Heart right ventricle (tissue), 16 donors: ENCODE measurements at places on chromosomes 5 and 9.
A peak's percentile ranks its signal among the peaks of the same experiment; 100 is the strongest.

DNA sequence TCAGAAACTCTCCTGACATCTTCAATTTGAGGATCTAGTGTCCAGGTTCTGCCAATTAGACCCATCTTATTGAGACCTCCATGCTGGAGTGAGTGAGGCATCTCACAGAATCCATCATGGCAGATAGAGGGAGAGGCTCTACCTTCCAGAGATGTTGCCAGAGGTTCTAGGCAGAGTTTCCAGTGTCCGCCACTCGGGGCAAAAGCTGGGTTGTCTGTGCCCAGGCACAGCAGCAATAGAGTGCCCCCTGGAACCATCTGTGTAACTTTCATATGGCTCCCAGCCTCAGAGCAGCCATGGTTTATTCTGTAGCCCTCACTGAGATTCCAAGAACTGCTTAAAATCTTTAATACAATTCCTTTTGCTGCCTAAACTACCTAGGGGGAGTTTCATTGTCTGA is 16.6 kb upstream of the CCDC112 start:
- DNase-seq: no peak
- H3K4me3 ChIP-seq: no peak overlapping the region
- H3K4me1 ChIP-seq: peaks cover 9% of the 10 kb centered on the region
- H3K36me3 ChIP-seq: no peaks in the 10 kb centered on the region
- H3K27me3 ChIP-seq: no peaks in the 10 kb centered on the region
- H3K27ac ChIP-seq: no peak overlapping the region

- H3K4me3 ChIP-seq: no peak overlapping the region
- H3K36me3 ChIP-seq: no peaks in the 10 kb centered on the region
- H3K27me3 ChIP-seq: no peaks in the 10 kb centered on the region
Measured at GRCh38 chr5:159040181-159040580, 59.5 kb downstream of the EBF1 start.

- H3K4me3 ChIP-seq: no peak overlapping the region
- H3K36me3 ChIP-seq: no peaks in the 10 kb centered on the region
- DNase-seq: no peak
- peaks cover 5% of the 10 kb centered on the region for H3K27me3 ChIP-seq
- no peaks in the 10 kb centered on the region for H3K4me1 ChIP-seq
Measured at GRCh38 chr5:121945261-121945660, 16.5 kb upstream of the SRFBP1 start.

DNA sequence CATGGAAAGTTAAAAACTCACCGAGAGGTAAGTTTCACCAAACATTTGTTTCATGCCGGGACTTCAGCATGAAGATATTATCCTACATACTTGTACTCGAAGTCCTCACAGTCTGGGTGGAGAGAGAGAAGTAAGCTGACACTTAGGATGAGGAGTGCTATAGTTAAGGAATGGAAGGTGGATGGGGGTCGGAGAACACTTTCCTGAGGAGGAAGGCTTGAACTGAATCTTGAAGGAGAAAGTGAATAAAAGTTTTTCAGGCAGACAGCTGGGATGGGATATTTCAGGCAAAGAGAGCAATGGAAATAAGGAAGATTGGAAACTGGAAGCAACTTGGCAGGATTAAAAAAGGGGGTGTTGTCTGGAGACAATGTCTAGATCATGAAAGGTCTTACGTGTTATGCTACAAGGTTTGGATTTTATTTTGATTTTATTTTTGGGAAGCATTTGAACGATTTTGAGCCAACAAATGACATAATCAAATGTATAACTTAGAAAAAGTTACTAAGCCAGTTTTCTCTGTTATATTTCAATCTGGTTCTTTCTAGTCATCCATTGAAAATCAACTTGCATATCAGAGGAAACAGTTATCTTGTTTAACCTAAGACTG is 167.1 kb downstream of the PAM start:
- H3K27ac ChIP-seq: no peak overlapping the region
- peaks cover 7% of the 10 kb centered on the region for H3K36me3 ChIP-seq
- no peaks in the 10 kb centered on the region for H3K27me3 ChIP-seq
- H3K4me3 ChIP-seq: no peak overlapping the region

- H3K36me3 ChIP-seq: no peaks in the 10 kb centered on the region
- no peak for DNase-seq
- no peaks in the 10 kb centered on the region for H3K27me3 ChIP-seq
Measured at GRCh38 chr5:144711172-144711571, 540.5 kb downstream of the KCTD16 start.

DNA sequence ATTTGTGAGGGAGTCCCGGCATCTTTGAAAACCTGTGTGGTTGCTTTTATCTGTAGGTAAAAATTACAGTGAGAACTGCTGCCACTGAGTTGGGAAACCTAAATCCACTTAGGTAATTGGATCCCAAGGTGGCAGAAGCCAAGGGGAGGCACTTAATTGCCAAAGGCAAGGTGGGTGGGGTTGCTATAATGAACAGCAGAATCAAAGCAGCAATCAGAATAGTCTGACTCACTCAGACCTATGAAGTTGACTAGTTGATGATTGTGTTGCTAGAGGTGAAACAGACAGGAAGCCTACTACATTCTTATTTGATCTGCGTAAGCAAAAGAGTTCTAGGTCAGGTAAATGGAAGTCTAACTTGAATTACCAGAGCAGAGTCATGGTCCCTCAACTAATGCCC is 17.3 kb upstream of the BICD2 start:
- no peak overlapping the region for H3K4me3 ChIP-seq
- H3K4me1 ChIP-seq: no peaks in the 10 kb centered on the region
- no peak for DNase-seq
- no peaks in the 10 kb centered on the region for H3K27me3 ChIP-seq

DNA sequence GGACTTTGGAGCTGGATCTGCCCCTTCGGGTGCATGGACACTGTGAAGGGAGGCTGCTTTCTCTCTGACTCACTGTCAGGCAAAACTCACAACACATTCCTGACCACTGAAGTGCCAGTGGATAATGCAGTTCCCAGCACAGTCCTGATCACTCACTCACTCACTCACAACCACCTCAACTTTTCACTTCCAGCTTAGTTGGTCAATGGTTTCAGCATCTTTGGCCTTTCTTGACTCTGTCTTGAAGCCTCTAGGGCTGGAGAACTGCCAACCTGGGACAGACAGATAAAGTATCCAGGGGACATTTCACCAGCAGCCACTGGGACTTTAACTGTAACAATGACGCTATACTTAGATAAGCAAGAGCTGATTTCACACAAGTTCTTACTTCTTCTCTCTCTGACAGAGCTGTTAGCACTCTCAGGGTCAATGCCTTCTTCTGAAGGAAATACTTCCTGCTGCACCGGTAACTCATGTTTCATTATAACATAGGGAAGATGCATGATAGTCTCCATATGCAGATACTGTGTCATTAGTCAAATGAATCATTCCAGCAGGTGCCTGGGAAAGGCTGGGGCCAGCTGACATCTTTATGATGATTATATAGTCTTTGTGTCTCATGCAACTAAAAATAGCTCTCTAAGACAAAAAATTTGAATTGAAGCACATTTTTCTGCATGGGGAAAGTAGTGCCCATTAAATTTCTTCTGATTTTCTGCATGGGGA is 499.0 kb downstream of the SEMA5A start:
- H3K36me3 ChIP-seq: no peaks in the 10 kb centered on the region
- H3K4me3 ChIP-seq: no peak overlapping the region
- no peaks in the 10 kb centered on the region for H3K27me3 ChIP-seq

- H3K4me1 ChIP-seq: peaks cover 82% of the 10 kb centered on the region
- no peak for DNase-seq
- peak overlapping the region; percentile 81 for H3K27ac ChIP-seq
- no peak overlapping the region for H3K4me3 ChIP-seq
- no peaks in the 10 kb centered on the region for H3K27me3 ChIP-seq
Measured at GRCh38 chr9:113612828-113613227, 149.3 kb downstream of the RGS3 start.

GRCh38 chr9:106891286-106891685 is 28.3 kb downstream of the ZNF462 start:
- DNase-seq: no peak
- no peak overlapping the region for H3K27ac ChIP-seq
- no peaks in the 10 kb centered on the region for H3K36me3 ChIP-seq
- H3K4me1 ChIP-seq: peaks cover 49% of the 10 kb centered on the region
- no peak overlapping the region for H3K4me3 ChIP-seq

GRCh38 chr5:98570661-98571191 is 202.7 kb upstream of the RGMB start:
- H3K4me3 ChIP-seq: no peak overlapping the region
- no peaks in the 10 kb centered on the region for H3K36me3 ChIP-seq
- DNase-seq: no peak
- no peaks in the 10 kb centered on the region for H3K27me3 ChIP-seq

GRCh38 chr9:33414268-33414667 is 11.9 kb upstream of the AQP7 start:
- DNase-seq: no peak
- H3K27ac ChIP-seq: no peak overlapping the region
- no peaks in the 10 kb centered on the region for H3K27me3 ChIP-seq
- no peak overlapping the region for H3K4me3 ChIP-seq

- peaks cover 15% of the 10 kb centered on the region for H3K4me1 ChIP-seq
- no peak overlapping the region for H3K4me3 ChIP-seq
- H3K27me3 ChIP-seq: no peaks in the 10 kb centered on the region
- no peak overlapping the region for H3K27ac ChIP-seq
- no peaks in the 10 kb centered on the region for H3K36me3 ChIP-seq
Measured at GRCh38 chr9:89522261-89522958, 24.5 kb upstream of the SEMA4D start.

DNA sequence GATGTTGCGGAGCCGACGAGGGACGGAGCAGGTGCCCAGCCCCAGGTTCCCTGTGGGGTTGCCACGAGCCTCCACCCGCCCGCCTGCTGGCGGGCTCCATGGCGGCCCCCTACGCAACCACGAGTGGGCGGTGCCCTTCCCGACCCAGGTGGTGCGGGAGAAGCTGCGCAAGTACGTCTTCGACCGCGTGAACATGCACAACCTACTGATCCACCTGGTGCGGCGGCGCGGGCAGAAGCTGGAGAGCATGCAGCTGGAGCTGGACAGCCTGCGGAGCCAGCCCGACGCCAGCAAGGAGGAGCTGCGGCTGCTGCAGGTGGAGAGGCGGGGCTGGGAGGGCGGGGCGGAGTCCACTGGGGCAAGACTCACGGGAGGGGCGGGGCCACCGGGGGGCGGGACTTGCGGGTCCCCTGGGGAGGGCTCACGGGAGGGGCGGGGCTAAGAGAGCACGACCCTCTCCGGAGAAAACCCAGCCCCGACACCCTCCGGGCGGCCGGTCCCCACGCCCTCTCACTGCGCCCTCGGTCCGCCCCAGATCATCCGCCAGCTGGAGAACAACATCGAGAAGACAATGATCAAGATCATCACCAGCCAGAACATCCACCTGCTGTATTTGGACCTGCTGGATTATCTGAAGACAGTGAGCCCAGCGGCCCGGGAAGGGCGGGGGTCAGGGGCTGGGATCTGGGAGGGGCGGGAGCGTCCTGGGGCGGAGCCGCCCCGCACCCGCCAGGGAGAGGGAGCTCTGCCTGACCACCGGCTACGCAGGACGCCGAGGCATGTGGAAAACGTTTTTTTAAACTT is 3.9 kb downstream of the CCDC183 start:
- peaks cover 40% of the 10 kb centered on the region for H3K4me1 ChIP-seq
- no peaks in the 10 kb centered on the region for H3K36me3 ChIP-seq
- peaks cover 52% of the 10 kb centered on the region for H3K27me3 ChIP-seq
- H3K4me3 ChIP-seq: peak overlapping the region; percentile 52
- H3K27ac ChIP-seq: no peak overlapping the region
- DNase-seq: peak; percentile 77

DNA sequence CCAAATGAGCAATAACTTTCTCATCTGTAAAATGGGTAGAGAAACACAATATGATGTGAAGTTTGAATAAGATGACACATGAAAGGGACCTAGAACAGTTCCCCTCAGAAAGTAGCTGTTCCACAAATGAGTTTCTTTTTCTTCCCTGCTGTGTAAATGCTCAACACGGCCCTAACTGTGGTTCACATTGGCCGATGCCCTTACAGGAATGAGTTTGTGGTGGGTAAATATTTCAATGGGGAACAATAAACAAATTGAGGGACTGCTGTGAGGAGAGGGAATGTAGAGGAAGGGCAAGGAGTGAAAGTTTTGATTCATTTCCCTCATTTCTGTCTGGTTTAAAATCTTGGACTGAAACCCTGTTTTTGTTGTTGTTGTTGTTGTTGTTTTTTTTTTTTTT is 12.8 kb downstream of the C6 start:
- H3K27me3 ChIP-seq: no peaks in the 10 kb centered on the region
- no peak for DNase-seq

GRCh38 chr9:84271921-84272556 is 68.5 kb downstream of the SLC28A3 start:
- H3K27me3 ChIP-seq: peaks cover 6% of the 10 kb centered on the region
- H3K4me3 ChIP-seq: peak overlapping the region; percentile 18
- H3K4me1 ChIP-seq: no peaks in the 10 kb centered on the region
- no peak overlapping the region for H3K27ac ChIP-seq
- DNase-seq: no peak
- H3K36me3 ChIP-seq: no peaks in the 10 kb centered on the region

GRCh38 chr5:143001764-143002351 is 231.7 kb downstream of the ARHGAP26 start:
- peaks cover 64% of the 10 kb centered on the region for H3K4me1 ChIP-seq
- H3K27me3 ChIP-seq: no peaks in the 10 kb centered on the region
- peak overlapping the region; percentile 88 for H3K27ac ChIP-seq
- no peaks in the 10 kb centered on the region for H3K36me3 ChIP-seq
- DNase-seq: no peak

DNA sequence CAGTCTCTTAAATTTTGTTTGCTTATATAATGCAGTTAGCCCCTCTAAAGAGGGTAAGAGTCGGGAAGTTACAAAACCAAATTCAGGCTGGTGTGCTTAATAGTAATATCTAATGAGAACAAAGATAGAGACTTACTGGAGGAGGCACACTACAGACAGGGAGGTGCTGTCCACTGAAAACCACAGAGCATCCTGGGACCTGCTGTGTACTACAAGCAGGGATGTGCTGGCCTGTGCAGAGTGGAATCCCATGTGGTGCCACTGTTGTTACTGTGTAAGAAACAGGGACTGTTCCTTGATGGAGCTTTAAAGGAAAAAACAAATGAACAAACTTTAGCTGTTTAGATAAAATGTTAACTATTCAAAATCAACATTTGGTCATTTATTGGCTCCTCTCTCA is 42.4 kb downstream of the RNF38 start:
- H3K36me3 ChIP-seq: peaks cover 52% of the 10 kb centered on the region
- H3K27ac ChIP-seq: no peak overlapping the region
- no peak overlapping the region for H3K4me3 ChIP-seq
- H3K27me3 ChIP-seq: no peaks in the 10 kb centered on the region
- DNase-seq: no peak
- peaks cover 9% of the 10 kb centered on the region for H3K4me1 ChIP-seq

GRCh38 chr5:136213919-136214493 is 21.0 kb upstream of the SMIM32 start:
- no peak for DNase-seq
- H3K4me1 ChIP-seq: no peaks in the 10 kb centered on the region
